ENCODE measurements at places on chromosomes 2 and 18.

DNA sequence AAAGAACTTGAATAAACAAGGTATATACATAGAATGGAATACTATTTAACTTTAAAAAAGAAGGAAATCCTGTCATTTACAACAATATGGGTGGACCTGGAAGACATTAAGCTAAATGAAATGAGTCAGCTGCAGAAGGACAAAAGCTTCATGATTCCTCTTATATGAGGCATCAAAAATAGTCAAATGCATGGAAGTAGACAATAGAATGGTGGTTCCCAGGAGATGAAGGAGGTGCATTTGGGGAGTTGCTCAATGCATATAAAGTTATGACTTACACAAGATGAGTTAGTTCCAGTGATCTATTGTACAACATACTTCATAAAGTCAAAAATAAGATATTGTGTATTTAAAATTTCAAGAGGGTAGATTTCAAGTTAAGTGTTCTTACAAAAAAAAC, 426.1 kb upstream of the UBE2E3 start:
- no peak for DNase-seq

- no peak for DNase-seq
Measured at GRCh38 chr2:241443486-241444223, 64.7 kb downstream of the STK25 start.

DNA sequence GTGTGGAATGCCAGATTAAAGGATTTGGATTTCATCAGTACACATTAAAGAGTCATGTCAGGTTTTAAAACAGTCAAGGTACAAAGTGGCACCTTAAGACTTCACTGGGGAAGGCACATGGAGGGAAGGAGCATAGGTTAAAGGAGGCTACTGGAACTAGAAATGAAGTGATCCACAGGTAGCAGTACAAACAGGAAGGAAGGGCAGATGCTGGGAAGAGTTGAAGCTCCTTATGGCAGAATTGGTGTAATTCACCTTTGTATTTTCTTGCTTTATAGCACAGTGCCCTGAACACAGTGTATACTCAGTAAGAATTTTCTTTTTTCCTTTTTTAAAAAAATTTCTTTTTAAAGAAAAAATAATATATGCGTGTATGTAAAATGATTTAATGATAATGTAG, 177.1 kb downstream of the BABAM2 start:
- DNase-seq = no peak

DNA sequence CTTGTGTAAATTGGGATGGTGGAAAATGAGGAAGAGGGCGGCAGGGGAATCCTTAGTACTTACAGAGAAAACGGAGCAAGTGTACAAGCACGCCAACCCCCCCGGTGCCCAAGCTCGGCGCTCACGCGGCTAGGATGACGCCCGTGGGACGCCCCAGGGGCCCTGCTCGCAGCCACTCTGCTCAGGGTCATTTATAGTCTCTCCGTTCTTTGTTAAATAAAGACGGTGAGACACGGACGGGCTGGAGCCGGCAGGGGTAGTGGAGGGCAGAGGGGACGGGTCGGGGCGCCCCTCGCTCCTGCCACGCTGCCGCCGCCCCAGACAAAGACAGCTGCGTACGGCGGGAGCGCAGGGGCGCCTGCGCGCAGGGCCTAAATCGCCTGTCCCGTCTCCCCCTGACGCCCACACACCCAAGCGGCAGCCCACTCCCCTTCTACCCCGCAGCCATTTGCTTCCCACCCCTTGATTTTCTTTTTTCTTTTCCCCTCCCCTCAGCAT, 37.8 kb downstream of the PCBP1 start:
- DNase-seq = no peak

DNA sequence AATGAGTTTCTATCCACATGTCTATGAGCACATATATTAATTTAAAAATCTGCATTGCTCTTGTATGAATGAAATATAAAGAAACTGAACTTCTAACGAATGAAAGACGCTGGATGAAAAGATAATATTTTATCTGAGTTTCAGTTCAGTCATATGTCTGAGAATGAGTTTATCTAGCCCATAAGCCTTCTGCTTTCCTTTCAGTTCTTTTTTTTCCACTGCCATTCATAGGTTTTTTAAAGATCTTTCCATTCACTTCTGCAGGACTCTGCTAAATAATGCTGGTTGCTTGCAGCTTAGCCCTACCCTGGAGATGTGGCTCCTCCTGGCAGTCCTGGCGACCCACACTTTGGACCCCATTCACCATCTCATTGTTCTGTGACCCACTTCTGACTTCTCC, 109.0 kb downstream of the BCL2 start:
- no peak for DNase-seq

DNA sequence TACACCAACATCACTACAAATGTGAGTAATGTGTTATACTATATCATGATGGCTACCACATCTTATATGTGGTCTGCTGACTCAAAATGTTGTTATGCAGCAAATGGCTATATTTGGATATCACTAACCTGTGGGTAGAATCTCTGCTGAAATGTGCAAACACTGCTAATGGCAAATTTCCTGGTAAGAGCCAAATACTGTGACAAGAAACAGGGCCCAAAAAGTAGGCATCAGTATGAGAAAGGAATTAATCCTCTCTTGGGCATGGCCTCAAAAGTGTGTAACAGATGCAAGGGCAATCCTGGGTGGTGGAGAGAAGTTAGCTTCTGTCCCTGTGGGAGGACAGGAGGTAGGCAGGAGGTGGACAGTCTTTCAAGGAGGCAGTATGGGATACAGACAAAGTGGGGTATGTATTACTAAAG, 13.3 kb downstream of the ATF2 start:
- no peak for DNase-seq

DNA sequence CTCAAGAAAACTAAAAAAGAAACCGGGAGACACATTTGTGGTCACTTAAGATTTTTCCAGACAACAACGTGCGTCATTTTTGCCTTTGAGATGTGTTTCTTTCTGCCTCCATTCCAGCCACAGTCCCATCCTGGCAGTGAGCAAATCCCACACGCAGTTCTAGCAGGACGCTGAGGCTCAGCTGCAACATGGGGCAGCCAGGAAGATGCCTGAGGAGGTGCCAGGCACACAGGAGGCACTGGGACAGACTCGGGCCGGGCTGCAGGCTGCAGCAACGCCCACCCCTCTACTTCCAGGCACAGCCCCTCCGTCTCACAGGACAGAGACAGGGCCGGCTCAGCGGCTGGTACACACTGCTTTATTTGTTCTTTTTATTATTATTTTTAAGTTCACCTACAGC, 13.1 kb downstream of the KLF11 start:
- no peak for DNase-seq

DNA sequence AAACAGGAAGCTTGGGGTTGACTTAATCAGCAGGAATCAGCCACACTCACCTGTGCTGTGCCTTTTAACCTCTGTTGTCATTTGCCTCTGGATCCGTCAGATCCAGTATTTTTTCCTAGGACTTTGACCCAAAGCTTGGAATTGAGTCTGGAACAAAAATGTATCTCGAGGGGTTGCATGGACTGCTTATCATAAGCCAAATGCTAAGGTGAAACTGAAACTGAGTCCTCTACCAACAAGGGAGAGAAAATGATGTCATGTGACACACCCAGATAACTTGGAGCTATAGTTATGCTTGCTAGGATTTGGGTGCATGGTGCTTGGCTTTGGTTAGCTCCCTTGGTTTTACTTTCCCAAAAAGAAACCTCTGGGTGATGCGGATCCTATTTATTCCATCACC, 2158.6 kb upstream of the PIK3C3 start:
- DNase-seq = no peak

- no peak for DNase-seq
Measured at GRCh38 chr2:203603456-203604389, 68.6 kb upstream of the RAPH1 start.

DNA sequence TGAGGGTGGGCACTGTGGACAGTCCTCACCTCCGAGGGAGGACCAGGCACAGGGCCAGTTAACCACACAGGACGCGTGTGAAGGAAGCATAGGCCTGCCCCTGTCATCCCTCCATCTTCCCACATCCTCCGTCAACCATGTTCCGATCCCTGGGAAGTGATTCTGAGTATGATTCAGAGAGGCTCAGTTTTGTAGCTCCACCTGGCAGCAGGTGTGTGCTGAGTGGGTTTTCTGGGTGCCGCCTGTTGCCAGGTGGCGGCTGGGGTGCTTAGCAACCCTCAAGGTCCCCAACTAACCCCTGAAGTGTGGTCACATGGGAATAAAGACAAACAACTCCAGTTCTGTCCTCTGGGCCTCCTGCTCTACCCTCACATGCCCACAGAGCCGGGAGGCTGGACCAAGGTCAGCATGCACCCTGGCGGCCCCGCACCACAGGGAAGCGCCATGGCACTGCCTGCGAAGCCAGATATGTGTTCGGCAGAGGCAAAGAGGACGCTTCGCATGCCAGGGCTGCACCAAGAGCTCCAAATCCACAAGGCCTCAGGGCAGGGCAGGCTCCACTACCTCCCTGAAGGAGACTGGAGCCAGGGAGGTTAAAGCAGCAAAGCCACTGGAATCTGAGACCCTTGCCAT, 60.0 kb downstream of the ADCY3 start:
- DNase-seq = no peak

DNA sequence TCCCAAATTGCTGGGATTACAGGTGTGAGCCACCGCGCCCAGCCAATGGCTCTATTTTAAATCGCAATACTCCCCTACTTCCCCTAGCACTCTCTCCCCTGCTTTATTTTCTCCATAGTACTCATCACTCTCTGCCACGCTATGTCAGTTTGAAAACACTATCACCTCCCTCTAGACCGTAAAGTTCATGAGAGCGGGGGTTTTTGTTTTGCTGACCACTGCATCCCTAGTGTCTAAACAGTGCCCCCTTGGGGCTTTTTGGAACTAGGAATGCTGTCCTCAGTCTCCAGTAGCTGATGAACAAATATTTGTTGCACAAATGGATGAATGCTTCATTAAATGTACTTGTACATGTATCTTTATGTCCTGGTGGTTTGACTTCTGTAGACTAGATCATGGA, 44.1 kb downstream of the ATOH8 start:
- DNase-seq = no peak

GRCh38 chr2:182860858-182861257, 5.6 kb downstream of the FRZB start:
- DNase-seq = no peak

DNA sequence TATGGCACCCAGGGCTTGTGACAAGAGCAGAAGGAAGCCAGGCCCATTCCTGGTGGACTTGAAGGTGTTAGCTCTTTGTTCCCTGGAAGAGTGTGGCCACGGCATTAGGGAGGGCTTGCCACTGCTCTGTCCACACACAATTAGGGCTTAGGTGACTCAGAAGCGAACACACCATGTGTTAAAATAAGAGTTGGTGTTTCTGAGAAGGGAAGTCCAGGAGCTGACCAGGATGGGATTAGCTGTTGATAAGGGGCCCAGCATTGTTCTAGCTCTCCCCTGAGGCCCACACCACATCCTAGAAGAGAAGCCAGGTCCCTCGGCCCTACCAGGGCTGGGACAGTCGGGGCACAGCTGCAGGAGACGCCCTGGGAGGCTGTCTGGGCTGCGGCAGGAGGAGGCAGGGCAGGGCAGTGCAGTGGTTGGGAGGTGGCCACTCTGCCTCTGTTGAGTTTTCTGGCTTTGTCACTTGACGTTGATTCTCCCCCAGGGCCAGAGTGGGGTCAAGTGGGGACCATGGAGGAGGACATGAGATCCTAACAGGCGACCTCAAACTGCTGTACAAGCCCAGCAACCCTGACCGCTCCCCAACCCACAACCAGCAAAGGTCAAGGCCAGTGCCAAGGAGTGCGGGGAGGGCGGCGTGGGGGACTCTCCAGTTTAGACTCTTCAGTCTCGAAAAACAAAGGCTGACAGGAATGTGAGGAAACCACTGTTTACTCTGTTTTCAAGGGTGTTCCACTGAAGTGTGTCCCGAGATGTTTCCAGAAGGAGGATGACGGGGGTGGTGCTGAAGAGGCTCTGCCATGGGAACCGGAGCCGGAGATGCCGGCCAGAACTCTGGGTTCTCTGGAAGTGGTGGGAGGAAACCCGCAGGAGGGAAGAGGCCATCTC, 16.8 kb downstream of the GNLY start:
- no peak for DNase-seq

DNA sequence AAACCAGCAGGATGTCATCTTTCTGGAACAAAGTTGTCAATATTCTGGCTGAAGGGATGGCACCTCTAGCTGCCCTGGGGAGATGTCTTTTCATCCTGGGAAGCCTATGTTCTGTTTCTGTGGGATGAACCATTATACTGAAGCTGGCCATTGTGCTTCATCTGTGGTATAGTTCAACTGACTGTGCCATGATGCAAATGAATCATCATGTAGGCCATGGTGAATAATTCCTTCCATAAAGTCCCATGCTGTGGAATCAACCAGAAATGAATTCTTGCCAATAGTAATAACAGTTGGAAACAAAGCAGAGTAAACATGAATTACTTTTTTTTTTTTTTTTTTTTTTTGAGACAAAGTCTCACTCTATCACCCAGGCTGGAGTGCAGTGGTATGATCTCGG, 64.1 kb upstream of the CNGA3 start:
- no peak for DNase-seq

DNA sequence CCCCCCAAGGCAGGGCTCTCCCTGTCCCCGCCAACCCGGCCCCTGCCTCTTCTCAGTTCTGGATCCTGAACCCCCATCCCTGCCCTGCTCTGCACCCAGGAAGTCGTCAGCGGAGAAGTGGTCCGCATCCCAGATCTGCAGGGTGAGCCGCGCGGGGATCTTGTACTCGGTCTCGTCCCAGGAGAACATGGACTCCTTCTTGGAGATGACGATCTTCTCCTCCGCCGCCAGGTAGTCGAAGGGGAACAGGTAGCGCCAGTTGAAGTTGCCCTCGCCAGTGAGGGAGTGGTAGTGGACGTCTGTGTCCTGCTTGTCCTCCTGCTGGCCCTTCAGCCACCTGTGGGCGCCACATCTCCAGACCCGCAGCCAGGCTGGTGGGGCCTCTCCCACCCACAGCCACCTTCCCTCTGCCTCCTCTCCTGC, 16.3 kb downstream of the OTOF start:
- DNase-seq = no peak

GRCh38 chr2:188561473-188561979, 269.9 kb downstream of the GULP1 start:
- no peak for DNase-seq
